ENCODE measurements at places on chromosomes 6 and 20. TPM values are rescaled to one million over a fixed set of nuclear protein-coding genes. Genes with fewer than 3 reads are reported as not detected.

DNA sequence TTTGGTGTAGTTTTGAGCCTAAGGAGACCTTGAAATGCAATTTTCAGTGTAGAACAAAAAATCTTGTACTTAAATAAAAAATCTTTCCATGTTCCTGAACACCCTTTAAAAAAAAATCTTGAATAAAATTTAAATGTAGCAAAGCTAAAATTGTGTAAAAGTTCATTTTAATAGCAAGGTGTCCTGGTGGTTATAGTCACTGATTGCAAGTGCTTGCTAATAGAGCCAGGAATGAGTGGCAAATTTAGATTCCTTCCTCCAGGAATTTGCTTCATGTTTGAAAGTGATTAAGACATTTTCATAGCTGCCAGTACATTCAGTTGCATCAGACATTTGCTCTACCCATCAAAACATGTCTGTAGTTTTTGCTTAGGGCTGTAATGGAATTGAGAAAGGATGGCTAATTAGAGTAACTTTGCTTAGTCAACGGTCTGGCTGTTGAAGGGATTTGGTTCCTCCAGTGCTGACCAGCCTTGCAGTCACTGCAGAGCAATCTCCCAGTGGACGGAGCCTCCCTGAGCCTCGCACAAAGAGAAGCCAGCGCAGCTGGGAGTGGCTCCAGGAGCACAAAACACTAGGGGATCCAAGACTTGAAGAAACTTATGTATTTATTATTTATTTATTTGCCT, 36.5 kb downstream of the AKAP12 start:
- H3K36me3 ChIP-seq = no peaks in the 10 kb centered on the region
- H3K27ac ChIP-seq = no peak overlapping the region
- DNase-seq = no peak
- H3K27me3 ChIP-seq = peaks cover 25% of the 10 kb centered on the region
- H3K4me1 ChIP-seq = no peaks in the 10 kb centered on the region
- H3K4me3 ChIP-seq = no peak overlapping the region

- peaks cover 30% of the 10 kb centered on the region for H3K4me1 ChIP-seq
- H3K36me3 ChIP-seq = peaks cover 9% of the 10 kb centered on the region
- H3K27me3 ChIP-seq = no peaks in the 10 kb centered on the region
- H3K27ac ChIP-seq = no peak overlapping the region
- H3K4me3 ChIP-seq = no peak overlapping the region
- DNase-seq = no peak
These were observed 161.0 kb downstream of the RALGAPA2 start for GRCh38 chr20:20551409-20551808.

DNA sequence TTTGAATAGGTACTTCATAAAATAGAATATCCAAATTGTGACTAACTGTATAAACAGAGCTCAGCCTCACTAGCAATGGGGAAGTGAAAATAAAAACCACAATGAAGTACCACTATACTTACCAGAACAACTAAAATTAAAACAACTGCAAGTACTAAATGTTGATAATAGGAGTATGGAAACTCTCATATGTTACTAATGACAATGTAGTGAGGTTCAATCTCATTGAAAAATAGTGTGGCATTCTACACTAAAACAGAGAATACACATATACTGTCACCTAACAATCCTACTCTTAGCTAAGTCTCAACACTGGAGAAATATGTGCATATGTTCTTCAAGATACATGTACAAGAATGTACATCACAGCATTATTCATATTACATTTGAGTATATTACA, 132.0 kb upstream of the CARMIL1 start:
- H3K4me3 ChIP-seq = peak overlapping the region; percentile 55
- no peaks in the 10 kb centered on the region for H3K27me3 ChIP-seq
- peak overlapping the region; percentile 59 for H3K27ac ChIP-seq

DNA sequence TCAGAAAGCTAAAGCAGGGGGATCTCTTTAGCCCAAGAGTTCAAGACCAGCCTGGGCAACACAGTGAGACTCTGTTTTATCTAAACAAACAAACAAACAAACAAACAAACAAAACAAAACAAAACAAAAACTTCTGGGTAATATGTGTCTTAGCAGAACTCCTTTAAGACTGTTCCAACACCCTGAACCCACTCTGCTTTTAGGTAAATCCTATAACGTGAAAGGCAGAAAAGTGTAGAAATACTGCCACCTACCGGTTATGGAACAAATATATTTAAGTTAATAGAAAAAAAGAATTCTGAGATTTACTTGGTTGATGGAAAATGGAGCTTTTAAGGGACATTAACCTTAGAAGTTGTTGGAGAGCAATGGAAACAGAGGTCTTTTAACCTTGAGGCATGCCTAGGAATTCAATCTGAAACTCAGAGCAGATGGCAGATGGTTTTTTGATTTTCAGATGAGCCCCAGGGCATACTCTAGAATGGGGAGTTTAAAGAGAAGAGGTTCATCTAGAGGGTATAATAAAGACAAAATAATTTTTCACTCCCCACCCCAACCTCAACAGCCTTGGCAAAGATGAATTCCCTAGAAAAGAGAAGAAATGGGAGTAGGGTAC, 38.5 kb downstream of the SOD2 start:
- H3K27ac ChIP-seq = no peak overlapping the region
- H3K36me3 ChIP-seq = no peaks in the 10 kb centered on the region
- no peak overlapping the region for H3K4me3 ChIP-seq
- H3K27me3 ChIP-seq = no peaks in the 10 kb centered on the region

GRCh38 chr20:469746-470490, 7.6 kb upstream of the TBC1D20 start:
- H3K27ac ChIP-seq = no peak overlapping the region

GRCh38 chr6:25874822-25875562, 949 bp upstream of the SLC17A3 start:
- peaks cover 6% of the 10 kb centered on the region for H3K27me3 ChIP-seq
- peaks cover 43% of the 10 kb centered on the region for H3K4me1 ChIP-seq
- H3K4me3 ChIP-seq = peak overlapping the region; percentile 6

GRCh38 chr20:50727792-50728485, 3.4 kb upstream of the PARD6B start:
- no peaks in the 10 kb centered on the region for H3K36me3 ChIP-seq
- H3K27me3 ChIP-seq = peaks cover 1% of the 10 kb centered on the region
- no peak overlapping the region for H3K27ac ChIP-seq
- no peak overlapping the region for H3K4me3 ChIP-seq
- H3K4me1 ChIP-seq = peaks cover 22% of the 10 kb centered on the region

GRCh38 chr6:12969966-12970365, 253.4 kb downstream of the PHACTR1 start:
- no peak overlapping the region for H3K4me3 ChIP-seq
- no peaks in the 10 kb centered on the region for H3K4me1 ChIP-seq
- no peak overlapping the region for H3K27ac ChIP-seq
- DNase-seq = no peak
- H3K36me3 ChIP-seq = no peaks in the 10 kb centered on the region

DNA sequence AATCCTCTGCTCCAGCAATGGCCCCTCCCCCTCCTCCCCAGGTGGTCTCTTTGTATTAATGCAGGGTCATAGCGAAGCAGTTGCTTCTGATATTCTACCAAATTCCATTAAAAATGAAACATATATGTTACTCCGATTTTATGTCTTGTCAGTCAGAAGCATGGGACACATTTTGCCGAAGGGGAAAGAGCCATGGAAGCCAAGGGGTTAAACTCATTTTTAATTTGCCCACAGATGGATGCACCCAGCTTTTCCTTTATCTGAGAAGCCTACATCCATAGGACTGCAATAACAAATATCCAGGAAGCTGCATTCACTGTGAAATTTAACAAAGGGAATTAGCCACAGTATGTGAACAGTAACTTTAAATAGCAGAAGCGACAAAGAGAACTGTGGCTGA, 688.2 kb downstream of the QKI start:
- H3K27ac ChIP-seq = no peak overlapping the region
- H3K36me3 ChIP-seq = no peaks in the 10 kb centered on the region
- DNase-seq = no peak
- peaks cover 2% of the 10 kb centered on the region for H3K27me3 ChIP-seq
- no peak overlapping the region for H3K4me3 ChIP-seq

DNA sequence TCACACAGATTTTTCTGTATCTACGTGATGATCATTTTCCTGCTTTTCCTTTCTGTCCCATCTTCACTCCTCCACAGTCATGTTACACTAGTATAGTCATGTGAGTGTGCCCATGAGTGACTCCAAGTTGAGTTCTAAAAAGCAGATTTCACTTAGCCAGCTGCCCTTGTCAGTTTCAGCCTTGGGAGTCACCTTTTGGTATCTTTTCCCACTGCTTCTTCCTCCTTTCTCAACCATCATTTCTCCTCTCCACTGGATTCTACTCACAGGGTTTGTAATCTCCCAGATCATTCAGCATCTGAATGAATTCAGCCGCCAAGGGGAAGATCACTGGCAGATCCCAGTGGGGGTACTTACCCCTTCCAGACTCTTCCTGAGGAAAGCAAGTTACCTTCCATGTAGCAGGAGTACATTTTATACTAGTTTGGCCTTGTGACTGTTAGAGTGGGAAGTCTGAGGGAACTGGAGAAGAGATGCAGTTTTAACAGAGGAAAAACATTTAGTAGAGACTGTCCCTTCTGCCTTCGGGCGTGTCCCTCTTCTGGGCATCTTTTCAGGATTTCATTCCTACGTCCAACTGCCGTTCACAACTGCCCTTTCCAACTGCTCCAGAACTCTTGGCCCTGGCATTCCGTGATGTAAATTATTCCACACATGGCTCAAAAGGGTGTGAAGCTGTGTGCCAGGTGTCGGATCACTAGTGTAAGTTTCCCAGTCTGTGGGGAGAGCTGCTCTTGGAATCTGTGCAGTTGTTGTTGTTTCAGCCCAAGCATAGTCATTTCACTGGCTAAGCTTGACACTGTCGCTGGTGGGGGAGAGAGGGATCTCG, 38.9 kb downstream of the BICRAL start:
- H3K27me3 ChIP-seq = no peaks in the 10 kb centered on the region
- H3K4me3 ChIP-seq = no peak overlapping the region
- H3K4me1 ChIP-seq = peaks cover 20% of the 10 kb centered on the region
- peaks cover 5% of the 10 kb centered on the region for H3K36me3 ChIP-seq
- DNase-seq = no peak

GRCh38 chr20:54382419-54382818, 93.0 kb upstream of the DOK5 start:
- no peaks in the 10 kb centered on the region for H3K27me3 ChIP-seq
- no peaks in the 10 kb centered on the region for H3K4me1 ChIP-seq
- H3K36me3 ChIP-seq = no peaks in the 10 kb centered on the region

GRCh38 chr6:143333749-143334520, 116.6 kb downstream of the ADAT2 start:
- no peak overlapping the region for H3K27ac ChIP-seq
- H3K4me1 ChIP-seq = peaks cover 4% of the 10 kb centered on the region
- no peak overlapping the region for H3K4me3 ChIP-seq
- DNase-seq = no peak
- H3K36me3 ChIP-seq = no peaks in the 10 kb centered on the region

DNA sequence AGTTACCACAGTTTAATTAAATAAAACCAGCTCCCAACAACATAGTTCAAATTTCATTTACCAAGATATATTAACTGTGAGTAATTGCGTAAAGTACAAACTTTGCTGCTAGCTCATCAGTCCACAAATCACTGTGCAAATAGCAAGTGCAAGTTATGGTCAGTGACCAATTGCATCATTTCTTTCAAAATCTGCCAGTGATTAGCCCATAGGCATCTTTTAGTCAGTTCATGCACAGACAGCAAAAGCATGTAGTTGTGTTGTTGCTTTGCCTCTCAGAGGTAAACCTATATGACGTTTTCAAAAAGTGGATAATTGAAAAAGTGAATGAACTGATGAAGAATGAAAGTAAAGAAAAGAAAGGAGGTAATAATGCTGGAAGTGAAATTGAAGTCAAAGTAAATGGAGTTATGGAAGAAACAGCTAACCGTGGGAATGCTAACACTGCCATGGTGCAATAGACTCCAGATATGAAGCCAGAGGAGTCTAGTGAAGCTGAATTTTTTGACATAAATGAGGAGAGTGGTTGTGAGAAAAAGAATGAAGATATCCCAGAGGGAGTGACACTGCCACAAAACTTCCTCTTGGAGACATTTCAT, 36.5 kb downstream of the ENPP1 start:
- H3K27me3 ChIP-seq = peaks cover 5% of the 10 kb centered on the region
- no peaks in the 10 kb centered on the region for H3K4me1 ChIP-seq
- no peaks in the 10 kb centered on the region for H3K36me3 ChIP-seq
- H3K27ac ChIP-seq = no peak overlapping the region

DNA sequence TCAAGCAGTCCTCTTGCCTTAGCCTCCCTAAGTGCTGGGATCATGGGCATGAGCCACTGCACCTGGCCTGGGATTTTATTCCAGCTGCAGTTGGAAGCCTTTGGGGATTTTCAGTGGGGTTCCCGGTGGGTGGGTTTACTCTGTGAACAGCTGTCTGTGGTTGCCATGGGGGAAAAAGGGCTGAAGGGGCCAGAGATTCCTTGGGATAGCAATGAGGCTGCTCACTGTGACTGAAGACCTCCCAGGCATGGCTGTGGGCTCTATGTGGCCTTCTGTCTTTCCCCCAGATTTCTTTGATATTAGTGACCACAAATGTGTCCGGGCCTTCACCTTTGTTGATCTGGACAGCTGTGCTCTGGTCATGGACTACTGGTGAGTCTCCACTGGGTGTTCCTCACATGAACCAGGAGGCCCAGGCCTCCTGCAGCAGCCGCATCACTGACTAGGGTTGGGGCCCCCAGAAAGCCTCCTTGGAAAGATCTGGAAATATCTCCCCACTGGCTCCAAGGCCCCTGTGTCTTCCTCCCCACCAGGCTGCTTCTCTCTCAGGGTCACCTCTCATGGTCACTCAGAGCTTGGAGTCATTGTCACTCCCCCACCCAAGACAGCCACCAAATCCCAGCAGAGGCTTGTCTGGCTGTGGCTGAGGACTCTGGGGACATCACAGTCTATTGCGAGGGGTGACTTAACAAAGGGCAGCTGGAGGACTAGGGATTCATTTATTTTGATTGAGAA, 33.4 kb downstream of the EFCAB8 start:
- H3K4me1 ChIP-seq = no peaks in the 10 kb centered on the region
- no peak for DNase-seq
- no peak overlapping the region for H3K4me3 ChIP-seq

DNA sequence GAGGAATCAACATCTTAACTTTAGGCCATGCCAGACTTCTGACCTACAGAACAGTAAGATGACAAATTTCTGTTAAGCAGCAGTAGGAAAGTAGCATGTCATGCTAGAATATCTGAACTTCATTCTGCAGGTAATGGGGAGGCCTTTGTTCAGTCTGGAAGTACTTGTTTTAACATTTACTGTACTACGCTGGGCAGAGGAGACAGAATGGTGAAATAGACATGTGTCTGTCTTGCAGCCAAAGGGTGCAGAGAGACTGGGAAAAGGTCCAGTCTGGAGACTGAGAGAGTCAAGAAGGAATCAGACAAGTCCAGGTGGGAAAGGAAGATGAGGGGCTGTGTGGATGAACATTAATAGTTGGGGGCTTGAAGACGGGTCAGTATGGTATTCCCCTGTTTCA, 17.5 kb upstream of the ZBTB2 start:
- H3K36me3 ChIP-seq = peaks cover 33% of the 10 kb centered on the region
- no peak for DNase-seq
- no peak overlapping the region for H3K4me3 ChIP-seq
- H3K27ac ChIP-seq = no peak overlapping the region
- H3K27me3 ChIP-seq = no peaks in the 10 kb centered on the region

TINAG gene
- not detected for total RNA-seq

HSD17B8 gene
- total RNA-seq = 14.8 TPM

C6orf52 gene
- total RNA-seq = 3.6 TPM

BMP5 gene
- total RNA-seq = not detected
